ENCODE measurements at places on chromosomes 6 and 20.

- DNase-seq = no peak
Measured at GRCh38 chr6:48597951-48598350, 487.0 kb upstream of the PTCHD4 start.

DNA sequence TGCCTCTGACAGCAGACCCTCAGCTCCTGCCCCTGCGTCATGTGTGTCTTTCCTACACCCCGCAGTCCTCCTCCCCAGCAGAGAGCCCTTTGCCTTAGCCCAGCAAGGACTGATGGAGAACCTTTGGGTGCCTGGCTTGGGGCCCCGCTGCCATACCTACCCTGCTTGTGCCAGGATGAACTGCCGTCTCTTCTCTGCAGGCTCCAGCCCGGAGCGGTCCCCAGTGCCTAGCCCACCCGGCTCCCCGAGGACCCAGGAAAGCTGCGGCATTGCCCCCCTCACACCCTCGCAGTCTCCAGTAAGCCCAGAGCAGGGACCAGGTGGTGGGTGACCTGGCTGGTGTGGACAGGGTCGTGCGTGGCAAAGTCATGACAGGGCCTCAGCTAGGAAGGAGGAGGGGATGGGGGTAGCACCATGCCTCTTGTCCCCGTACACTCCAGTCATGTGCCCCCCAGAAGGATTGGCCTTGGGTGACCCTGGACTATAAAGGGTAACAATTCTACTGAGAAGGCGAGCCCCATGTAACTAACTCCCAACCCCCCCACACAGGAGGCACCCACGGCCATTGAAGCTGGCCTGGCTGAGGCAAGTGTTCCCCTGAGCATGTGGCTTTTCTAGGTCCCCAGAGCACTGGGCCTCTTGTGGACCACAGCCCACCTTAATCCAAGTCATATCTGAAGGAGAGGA is 8.3 kb downstream of the HSPA12B start:
- DNase-seq = no peak

- no peak for DNase-seq
Measured at GRCh38 chr20:15200147-15200565, 862.7 kb upstream of the FLRT3 start.

- DNase-seq = no peak
Measured at GRCh38 chr20:63740070-63740626, 572 bp downstream of the SLC2A4RG start.

- DNase-seq = no peak
Measured at GRCh38 chr6:162119341-162119740, 608.2 kb downstream of the PRKN start.

GRCh38 chr6:127117979-127118297 is 533 bp upstream of the RSPO3 start:
- DNase-seq = no peak

- DNase-seq = no peak
Measured at GRCh38 chr20:19161336-19161735, 51.1 kb upstream of the SLC24A3 start.

DNA sequence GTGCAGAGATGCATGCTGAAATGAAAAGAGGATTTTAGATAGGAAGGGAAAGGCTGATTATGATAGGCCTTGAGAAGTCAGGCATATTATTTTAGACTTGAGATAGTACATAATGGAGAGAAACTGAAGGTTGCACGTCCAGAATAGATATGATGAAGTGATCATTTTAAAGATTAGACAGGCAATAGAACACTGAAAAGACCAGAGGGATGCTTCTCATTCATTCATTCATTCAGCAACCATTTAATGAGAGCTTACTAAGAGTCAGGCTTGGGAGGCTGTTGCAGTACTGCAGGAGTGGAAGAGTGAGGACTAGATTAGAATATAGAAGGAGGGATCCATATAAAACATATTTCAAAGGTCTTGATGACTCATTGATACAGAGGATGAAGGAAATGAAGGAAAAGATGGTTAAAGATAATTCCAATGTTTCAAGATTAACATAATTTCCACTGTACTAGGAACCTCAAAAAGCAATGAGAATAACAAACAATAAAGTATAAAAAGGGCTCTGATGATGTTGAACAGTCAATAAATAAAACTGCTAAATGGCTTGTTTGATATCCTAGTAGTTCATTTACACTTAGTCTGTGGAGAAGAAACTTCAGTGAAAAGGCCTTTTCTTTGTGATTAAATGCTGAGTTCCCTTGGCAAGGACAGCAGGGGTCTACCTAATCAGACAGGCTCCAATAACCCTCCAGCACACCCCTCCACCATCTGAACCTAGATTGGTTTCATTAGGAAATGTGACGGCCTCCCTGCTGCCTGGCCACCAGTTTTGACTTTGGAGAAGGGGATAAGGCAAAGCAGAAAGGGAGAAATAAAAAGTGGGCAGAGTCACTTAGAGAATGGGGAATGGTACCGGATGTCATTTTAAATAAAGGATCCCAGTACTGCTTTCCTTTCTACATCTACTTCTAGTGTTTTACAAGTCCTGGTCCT is 5.3 kb upstream of the FBXO9 start:
- DNase-seq = no peak

DNA sequence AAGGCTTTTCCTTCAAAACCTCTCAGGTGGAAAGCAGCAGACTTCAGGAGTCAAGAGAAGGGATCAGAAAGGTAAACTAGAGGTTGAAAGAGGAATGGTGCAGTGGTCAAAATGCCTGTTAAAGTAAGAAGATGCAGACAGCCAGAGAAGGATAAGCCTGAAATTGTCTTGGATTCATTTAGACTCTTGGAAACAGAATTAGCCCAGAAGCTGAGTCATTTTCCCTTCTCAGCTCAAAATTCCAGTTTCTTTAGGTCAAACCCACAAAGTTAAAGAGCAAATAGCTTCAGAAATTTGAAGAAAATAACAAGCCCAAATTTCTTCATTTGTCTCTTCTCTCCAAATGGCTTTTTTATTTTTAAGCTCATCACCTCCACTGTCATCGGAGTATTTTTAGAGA is 73.9 kb downstream of the DHX35 start:
- DNase-seq = no peak

DNA sequence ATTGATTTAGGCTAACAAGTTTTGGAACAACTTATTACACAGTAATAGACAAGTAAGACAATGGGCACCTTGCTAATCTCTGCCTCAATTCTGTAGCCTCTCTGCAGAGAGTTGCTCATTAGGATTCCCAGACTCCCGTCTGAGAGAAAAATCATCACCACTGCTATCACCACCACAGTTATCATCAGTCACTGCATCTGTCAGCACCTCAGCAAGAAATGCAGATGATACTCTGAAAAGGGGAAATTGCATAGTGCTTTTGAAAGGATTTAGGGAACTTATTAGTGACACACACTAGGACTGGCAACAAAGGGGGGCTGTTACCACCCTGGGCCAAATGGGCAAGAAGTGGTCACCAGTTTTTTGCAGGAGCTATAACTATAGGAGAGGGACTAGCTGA is 39.9 kb downstream of the FOXA2 start:
- DNase-seq = no peak

- no peak for DNase-seq
Measured at GRCh38 chr6:118335325-118335816, 212.7 kb upstream of the PLN start.

DNA sequence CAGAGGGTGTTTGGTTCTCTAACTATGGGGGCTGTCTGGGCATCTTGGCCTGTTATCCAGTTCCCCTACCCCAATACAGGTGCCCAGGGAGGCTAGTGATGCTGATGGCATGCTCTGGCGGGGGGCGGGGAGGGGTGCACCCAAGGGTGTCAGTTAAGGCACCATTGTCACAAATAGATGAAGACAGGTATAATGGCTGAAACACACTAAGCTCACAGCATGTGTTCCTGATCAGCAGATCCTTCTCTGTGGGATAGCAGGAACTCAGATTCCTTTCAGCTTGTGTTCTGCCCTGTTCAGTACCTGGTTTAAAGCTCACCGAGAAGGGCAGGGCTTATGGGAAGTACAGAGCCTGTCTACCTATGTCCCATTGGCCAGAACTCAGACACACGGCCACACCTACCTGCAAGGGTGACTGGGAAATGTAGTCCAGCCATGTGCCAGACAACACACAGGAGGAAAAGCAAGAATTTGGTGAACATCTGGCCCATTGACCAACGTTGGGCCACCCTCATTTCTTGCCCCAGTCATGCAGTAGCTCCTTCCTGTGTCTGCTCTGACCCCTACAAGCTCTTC is 3.4 kb upstream of the RSPO4 start:
- peak; percentile 68 for DNase-seq

- no peak for DNase-seq
Measured at GRCh38 chr6:127967708-127968107, 66.8 kb upstream of the THEMIS start.

DNA sequence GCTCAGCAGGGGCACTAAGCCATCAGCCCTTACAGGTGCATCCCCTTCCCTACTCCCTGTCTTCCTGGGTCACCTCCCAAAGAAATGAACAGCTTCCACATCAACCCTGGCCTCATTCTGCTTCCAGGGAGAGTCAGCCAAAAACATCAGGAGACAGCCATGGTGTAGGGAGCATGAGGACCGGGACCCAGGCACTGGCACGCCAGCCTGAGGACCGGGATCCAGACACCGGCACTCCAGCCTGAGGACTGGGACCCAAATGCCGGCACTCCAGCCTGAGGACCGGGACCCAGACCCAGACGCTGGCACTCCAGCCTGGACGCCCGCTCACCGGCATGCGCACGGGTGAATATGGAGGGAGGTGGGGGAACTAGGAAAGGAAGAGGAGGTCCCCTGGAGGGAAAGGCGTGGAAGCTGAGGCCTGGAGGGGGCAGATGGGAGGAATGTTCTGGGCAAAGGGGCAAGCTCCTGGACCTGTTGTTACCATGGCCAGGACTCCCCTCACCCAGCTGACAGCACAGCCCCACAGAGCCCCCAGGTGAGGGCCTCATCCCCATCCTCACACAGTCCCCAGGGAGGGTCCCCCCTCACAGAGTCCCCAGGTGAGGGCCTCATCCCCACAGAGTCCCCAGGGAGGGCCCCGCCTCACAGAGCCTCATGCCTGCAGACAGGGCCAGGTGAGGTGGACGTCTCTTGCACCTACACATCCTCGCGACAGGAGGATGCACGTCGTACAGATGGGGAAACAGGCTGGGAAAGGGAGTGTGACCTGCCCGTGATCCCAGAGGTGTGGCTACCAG is 26.0 kb upstream of the MRGBP start:
- no peak for DNase-seq

DNA sequence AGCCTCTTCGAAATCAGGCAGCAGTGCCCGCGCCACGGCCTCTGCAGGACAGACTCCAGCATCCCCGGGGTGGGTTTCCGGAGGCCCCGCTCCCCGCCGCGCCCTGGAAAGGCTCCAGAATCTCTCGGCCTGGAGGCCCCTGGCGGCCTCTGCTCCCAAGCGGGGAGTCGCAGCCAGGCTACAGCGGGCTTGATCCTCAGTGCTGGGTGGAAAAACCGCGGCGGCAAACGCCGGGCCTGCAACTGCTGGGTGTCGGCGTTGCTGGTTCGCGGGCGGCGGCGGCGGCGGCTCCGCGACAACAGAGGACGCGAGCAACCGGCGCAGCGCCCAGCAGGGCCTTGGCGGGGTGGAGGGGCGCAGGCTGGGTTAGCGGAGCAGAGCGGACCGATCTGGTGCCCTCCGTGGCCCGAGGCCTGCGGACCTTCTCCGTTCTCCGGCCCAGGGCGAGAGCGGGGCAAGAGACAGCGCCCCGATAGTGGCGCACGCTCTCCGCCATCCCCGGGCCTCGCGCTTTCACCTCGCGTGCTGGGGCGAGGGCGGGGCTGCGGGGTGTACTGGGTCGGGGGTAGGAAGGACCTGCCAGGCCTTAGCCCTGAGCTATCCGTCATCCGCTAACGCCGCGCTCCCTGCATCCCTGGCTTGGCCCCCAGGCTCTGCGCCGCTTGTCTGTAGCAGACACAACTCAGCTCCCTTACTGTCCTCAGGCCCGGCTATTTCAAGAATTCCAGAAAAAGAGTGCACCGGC is 3.4 kb upstream of the ZNF292 start:
- DNase-seq = no peak

DNA sequence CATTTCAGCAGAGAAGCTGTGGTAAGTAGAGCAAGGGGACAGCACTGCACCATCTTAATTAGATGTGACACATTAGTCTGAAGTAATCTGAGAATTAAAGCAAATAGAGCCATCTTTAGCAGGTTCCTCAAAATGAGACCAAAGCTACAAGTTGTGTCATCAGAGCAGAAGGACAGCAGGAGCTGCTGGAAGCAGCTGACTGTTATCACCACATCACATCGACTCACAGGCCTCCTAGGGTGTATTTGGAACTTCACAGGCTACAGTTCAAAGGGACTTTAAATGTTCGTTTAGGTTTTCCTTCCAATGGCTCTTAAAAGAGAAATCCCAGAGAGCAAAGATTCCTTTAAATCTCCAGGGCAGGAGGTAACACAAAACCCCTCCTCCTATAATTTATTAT is 69.5 kb downstream of the LCA5 start:
- DNase-seq = no peak

DNA sequence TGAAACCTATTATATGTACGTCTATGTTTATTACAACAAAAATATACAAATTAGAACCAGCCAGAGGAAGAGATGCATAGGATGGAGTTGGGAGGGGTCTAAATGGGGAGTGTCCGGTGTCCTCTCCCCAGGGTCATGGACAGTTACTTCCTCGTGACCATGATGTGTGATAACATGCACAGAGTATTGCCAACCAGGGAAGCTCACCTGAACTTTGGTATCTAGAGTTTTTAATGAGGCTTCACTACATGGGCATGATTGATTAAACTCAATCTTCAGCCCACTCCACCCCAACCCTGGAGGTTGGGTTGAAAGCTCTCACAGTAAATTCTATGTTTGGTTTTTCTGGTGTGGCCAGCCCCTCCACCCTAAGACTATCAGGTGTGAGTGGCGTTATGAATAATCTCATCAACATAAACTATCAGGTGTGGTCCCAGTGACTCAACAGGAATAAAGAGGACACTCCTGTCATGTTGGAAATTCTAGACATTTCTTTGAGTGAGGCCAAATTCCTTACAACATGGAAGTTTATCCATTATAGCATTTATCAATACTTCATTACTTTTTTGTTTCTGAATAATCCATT is 36.4 kb upstream of the FKBP1A start:
- DNase-seq = no peak

DNA sequence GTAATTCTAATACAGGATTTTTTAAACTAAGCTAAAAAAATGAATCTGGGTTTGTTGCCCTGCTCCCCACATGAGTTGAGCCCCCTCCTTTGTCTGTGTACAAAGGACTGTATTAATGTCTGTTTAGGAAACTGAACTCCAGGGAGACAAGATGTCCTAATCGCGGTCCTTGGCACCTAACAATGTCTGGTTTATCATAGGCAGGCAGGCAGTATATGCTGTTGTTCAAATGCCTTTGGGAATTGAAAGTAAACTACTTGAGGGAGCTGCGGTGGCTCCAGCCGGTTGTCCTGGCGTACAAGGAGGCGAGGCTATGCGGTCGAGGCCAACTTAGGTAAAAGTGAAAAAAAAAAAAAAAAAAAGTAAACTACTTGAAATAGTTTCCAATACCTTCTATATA is 98.5 kb downstream of the TULP4 start:
- DNase-seq = no peak

- no peak for DNase-seq
Measured at GRCh38 chr6:140490081-140490480, 1115.6 kb upstream of the CITED2 start.

GRCh38 chr6:38968702-38969149 is 79.9 kb upstream of the GLP1R start:
- DNase-seq = no peak

GRCh38 chr6:56891754-56892153 is 63.2 kb upstream of the BEND6 start:
- DNase-seq = no peak
